ENCODE measurements at places on chromosomes 6 and 20.

DNA sequence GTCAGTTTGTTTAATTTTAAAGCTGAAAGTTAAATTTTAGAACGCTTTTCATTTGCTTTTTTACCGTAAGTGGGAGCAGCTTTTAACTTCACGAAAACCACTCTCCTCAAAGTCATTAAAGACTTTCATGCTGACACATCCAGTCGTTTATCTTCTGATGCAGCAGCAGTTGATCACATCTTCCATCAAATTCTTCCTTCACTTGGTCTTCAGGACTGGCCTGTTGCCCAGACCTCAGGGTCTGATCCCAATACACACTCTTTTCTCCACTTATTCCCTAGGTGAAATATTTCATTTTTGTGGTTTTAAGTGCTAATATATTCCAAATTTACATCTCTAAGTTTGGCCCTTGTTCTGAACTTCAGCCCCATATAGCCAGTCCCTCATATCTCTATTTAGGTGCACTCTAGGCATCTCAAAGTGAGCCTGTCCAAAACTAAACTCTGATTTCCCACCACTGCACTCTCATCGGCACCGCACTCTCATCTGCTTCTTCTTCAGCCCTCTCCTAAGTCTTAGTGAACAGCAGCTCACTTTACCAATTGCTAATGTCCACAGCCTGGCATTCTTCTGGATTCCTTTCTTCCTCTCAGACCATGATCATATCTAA, 20.4 kb downstream of the AFDN start:
- H3K4me1 ChIP-seq: peaks cover 16% of the 10 kb centered on the region
- no peaks in the 10 kb centered on the region for H3K36me3 ChIP-seq
- DNase-seq: no peak
- H3K4me3 ChIP-seq: no peak overlapping the region
- no peak overlapping the region for H3K27ac ChIP-seq
- H3K27me3 ChIP-seq: no peaks in the 10 kb centered on the region

- H3K4me3 ChIP-seq: no peak overlapping the region
- H3K27me3 ChIP-seq: no peaks in the 10 kb centered on the region
- DNase-seq: no peak
- H3K27ac ChIP-seq: no peak overlapping the region
Observed at GRCh38 chr6:154502553-154502952, 7.9 kb downstream of the CNKSR3 start.

GRCh38 chr6:132392792-132393191, 8.5 kb downstream of the MOXD1 start:
- H3K36me3 ChIP-seq: no peaks in the 10 kb centered on the region
- H3K27ac ChIP-seq: peak overlapping the region; percentile 37
- no peak for DNase-seq
- H3K4me1 ChIP-seq: no peaks in the 10 kb centered on the region
- no peaks in the 10 kb centered on the region for H3K27me3 ChIP-seq

DNA sequence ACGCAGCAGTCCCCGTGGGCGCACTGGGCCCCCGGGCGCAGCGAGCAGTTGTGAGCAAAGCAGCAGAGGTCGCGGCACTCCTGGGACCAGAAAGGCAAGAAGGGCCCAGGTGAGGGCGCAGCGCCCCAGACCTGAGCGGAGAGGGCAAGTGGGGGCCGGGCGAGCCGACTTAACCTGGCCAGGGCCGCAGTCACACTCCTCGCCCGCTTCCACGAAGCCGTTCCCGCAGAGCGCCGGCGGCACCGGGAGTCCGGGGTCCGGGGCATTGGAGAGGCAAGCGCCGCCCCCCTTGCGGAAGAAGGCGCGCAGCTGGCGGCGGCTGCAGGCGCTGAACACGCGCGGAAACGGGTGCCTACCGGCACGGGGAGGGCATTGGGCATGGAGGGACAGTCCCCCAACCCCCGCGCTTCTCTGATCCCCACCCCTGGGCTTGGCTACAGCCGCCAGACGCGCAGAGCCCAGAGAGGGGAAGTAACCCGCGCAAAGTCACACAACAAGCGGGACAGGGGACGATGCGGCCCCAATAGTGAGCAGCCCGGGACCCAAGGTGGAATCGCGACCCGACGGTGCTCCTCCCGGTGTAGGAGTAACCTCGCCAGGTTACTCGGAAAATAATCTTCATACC, 9.2 kb downstream of the ADAM33 start:
- H3K27me3 ChIP-seq: peaks cover 49% of the 10 kb centered on the region
- H3K4me3 ChIP-seq: no peak overlapping the region
- peaks cover 10% of the 10 kb centered on the region for H3K4me1 ChIP-seq
- H3K36me3 ChIP-seq: no peaks in the 10 kb centered on the region
- DNase-seq: no peak

GRCh38 chr20:40493549-40493948, 195.5 kb downstream of the MAFB start:
- H3K36me3 ChIP-seq: no peaks in the 10 kb centered on the region
- no peak for DNase-seq
- H3K27me3 ChIP-seq: no peaks in the 10 kb centered on the region
- no peak overlapping the region for H3K27ac ChIP-seq

- H3K27ac ChIP-seq: no peak overlapping the region
- no peak for DNase-seq
- no peaks in the 10 kb centered on the region for H3K4me1 ChIP-seq
- H3K27me3 ChIP-seq: no peaks in the 10 kb centered on the region
Observed at GRCh38 chr6:125966569-125966968, 10.0 kb downstream of the HINT3 start.

GRCh38 chr20:16984481-16984880, 236.3 kb downstream of the OTOR start:
- no peak for DNase-seq
- no peaks in the 10 kb centered on the region for H3K27me3 ChIP-seq
- no peaks in the 10 kb centered on the region for H3K4me1 ChIP-seq
- no peak overlapping the region for H3K27ac ChIP-seq
- H3K36me3 ChIP-seq: no peaks in the 10 kb centered on the region
